ENCODE measurements at places on chromosomes 5 and 9. TPM values are rescaled to one million over a fixed set of nuclear protein-coding genes. Genes with fewer than 3 reads are reported as not detected.

DNA sequence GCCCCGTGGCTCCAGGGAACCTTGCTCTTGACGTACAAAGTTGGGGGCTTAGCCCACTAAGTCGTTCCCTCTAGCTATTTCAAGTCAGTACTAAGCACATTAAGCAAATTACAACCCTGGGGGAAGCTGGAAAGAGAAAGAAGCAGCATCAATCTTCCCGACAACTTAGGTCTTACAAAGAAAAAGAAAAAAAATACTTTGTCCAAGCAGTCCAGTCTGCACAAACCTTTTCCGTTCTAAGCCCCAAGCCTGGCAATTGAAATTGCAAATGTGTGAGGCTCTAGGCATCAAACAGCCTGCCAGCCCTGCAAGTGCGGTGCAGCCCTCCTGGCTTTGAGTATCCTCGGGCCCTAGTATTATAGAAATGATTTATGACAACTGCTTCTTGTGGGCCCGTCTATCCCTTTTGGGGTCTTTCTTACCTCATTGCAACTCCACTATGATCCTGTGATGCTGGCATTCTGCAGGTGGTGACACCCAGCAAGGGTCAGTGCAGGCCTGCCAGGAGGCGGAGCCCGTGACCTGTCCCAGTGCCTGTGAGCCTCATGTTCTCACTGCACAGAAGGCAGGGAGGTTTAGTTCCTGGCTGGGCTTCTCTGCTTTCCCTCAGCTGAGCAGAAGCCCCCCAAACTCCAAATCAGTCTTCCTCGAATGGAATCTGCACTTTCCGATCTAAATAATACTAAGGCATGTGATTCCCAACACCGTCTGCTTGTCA lies 232.3 kb upstream of the IRX2 start:
- no peak for DNase-seq

PAPPA gene
- polyA plus RNA-seq = 4.0 TPM

GRCh38 chr5:78472469-78473106 lies 112.2 kb downstream of the SCAMP1 start:
- DNase-seq = no peak

ACOT12 gene
- 1.1 TPM for polyA plus RNA-seq

KCNV2 gene
- 0.06 TPM for polyA plus RNA-seq

DNA sequence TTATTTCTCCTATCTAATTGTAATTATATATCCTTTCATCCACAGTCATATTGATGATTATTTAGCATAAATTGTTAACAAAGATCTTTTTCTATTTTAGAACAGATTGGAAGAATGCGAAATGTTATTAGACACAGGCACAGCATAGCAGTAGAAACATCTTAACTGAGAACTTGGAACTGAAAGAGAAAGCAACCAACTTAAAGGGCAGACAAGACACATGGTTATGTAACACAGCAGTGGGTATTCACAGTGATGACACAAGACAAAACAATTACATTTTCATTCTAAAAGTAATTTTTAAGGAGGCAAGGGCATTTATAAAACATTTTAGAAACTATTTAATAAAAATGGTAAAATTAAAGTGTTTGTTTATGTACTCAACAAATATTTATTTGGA lies 57.7 kb upstream of the MEF2C start:
- no peak for DNase-seq

DNA sequence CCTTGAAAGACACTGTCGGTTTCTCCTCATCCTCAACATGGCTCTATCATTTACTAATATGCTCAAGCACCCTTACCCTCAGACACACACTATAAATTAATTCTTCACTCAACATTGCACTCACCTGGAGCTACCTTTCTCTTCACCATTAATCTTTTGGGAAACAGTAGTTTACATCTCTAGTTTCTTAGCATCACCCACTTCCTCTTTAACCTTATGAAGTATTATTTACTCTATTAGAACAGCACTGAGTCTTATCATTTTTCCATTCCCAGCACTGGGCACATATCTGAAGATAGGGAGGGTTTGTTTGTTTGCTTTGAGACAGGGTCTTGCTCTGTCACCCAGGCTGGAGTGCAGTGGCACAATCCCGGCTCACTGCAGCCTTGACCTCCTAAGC lies 213.5 kb downstream of the SMARCA2 start:
- DNase-seq = no peak

DNA sequence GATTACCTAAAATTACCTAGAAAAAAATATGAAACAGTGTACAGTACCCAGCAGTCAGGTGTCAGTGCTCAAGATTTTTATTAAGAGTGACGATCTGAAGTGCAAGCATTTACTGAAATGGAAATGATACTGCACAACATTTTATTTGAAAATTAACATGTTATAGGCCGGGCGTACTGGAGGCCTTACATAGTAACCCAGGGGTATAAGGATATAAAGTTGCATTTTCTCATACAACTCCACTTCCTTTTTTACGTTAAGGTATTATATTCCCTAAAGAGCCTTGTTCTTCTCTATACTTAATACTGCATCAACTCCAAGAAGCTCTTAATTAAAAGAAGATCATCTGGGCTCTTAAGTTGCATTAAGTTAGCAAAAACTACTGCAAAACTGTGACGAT lies 3.3 kb downstream of the MAT2B start:
- DNase-seq = no peak

ANKHD1 gene
- 111 TPM for polyA plus RNA-seq

HINT1 gene
- polyA plus RNA-seq = 479 TPM

RFESD gene
- 6.0 TPM for polyA plus RNA-seq

TRMO gene
- 22.6 TPM for polyA plus RNA-seq

DNA sequence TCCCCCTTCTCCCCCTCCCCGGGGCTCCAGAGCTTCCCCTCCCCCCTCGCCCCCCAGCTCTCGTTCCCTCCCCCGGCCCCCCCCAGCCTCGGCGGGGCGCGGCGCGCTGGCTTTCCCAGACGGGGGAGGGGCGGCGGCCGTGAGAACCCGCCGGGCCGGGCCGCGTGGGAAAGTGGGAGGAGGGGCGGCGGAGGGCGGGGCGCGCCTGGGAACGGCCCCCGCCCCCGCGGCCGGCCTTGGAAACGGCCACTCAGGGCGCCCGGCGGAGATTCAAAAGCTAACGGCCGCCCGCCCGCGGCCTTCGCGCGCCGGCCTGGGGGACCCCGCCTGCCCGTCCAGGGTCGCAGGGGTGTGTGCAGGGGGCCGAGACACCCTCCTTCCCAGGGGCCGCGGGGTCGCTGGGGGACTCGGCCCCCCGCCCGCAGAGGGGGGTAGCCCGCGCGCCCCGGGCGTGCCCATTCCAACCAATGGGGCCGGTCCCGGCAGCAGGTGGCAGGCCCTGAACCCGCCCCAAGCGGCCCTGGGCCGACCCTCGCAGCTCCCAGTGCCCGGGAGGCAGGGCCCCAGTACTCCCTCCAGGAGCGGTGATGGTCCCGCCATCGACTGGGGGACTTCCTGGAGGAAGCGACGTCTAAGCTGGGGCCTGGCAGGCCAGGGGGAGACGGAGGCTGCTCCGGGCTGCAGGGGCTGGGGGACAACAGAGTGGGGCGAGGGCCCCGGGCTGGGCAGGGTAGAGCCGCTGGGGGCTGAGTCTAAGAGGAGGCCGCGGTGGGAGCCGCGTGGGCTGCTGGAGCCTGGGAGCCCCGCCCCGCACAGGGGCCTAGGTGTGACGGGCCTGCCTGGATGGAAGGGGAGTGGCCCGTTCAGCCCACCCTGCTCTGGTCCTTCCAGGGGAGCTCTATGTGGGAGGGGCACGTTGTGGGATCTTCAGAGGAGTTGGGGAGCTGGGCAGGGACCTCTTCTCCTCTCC lies 14.2 kb upstream of the NRARP start:
- DNase-seq = no peak

GRCh38 chr9:97046228-97046627 lies 7.3 kb upstream of the CTSV start:
- no peak for DNase-seq

- DNase-seq = no peak
Observed at GRCh38 chr5:137236252-137236651, 262.9 kb downstream of the SPOCK1 start.

DNA sequence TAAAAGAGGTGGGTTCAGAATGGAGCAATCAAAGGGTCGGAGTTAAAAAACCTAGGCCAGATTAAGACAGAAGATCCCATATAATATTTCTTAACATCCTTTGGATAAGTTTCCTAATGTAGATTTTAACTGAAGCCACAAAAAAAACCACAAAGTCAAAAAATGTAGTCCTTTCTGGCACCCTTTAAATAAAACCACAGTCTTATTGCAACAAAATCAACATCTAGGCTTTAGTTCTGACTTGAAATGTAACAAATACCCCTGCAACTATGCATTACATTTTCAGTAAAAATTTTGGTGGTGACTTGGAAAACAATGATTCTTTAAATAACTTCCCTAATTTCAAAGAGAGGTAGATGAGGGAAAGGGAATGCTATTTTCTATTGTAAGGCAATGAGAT lies 109.2 kb downstream of the PSAT1 start:
- no peak for DNase-seq

- DNase-seq = no peak
Observed at GRCh38 chr9:7844242-7844641, 44.7 kb upstream of the DMAC1 start.

GRCh38 chr5:111454776-111455175 lies 57.6 kb downstream of the STARD4 start:
- DNase-seq = peak; percentile 10

PCDHGC4 gene
- 2.4 TPM for polyA plus RNA-seq

CNTRL gene
- polyA plus RNA-seq = 27.2 TPM

NR6A1 gene
- polyA plus RNA-seq = 0.89 TPM

All from right renal cortex interstitium (tissue), 3 donors.